Keratinocyte (primary cell): ENCODE measurements at places on chromosomes 2 and 18.

DNA sequence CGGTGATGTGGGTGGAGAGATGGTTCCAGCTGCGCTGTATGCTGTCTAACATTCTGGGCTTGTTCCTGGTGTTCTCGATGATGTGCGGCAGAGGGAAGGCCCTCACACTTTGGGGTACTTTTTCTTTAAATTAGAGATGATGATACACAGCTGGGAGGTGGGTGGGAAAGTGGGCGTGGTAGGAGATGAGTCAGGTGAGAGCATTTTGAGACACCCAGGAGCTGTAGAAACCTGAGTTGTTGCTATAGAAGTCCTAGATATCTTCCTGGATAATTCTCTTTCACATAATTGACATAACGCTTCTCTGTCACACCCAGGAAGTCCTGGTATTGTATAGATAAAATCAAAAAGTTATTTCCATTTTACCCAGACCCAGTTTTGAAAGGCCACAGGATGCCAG is 103.8 kb upstream of the ALKAL2 start:
- no peak for DNase-seq

- no peak for DNase-seq
Observed at GRCh38 chr2:3176071-3176868, 201.3 kb downstream of the EIPR1 start.

GRCh38 chr2:100988630-100989417 is 13.3 kb upstream of the RPL31 start:
- DNase-seq: no peak

DNA sequence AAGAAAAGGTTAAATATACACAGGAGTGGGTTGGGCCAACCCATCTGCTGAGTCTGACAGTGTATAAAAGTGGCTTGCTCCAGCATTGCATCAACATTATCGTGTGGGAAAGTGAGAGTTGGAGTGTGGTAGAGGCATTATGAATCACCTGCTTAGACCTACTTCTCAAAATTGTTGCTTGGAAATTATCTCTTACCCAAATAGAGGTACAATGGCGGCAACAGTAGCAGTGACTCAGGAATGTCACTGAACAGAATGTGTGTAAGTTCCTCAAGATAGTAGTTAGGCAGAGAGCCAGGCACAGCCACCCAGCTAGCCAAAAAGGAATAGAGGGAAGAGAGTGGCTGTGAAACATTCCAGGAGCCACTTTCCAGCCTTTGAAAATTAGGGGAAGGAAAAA is 616.0 kb downstream of the NUP35 start:
- DNase-seq: no peak

DNA sequence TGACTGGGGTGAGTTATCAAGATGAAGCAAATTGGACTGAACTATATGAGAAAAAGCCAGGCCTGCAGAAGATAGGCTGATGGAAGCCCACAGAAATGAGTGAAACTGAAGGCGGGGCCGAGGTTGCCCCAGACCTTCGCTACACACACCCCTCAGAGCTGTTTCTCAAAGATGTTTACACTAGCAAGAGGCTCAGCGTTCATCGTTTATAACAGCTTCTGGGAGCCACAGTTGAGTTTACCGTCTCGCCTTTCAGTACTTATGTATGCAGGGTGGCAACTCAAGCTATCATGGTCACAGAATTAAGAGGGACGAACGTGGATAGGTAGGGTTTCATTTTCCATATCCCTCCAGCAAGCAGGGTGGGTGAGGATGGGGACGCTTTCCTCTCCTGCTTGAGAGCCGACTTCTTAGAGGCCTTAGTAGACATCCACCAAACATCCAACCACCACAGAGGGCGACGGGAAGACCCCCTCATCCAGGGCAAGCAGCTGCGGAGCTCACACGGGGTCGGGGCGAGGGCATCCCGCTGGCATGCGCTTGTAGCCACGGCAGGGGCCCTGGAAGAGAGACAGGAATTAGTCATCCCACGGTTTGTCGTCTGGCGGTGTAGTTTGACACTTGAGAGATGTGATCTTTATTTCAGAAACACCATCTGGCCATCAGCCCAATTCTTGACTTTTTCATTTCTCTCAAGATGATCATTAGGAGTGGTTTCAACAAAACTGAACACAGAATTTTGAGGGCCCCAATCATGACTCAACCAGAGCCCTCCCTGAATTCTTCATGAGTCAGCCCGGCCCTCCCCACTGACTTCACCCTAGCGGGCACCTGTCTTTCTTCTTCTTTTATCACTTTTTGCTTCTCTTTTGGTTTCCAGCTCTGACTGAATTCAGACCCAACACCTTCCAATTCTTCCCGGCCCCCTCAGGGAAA is 109.1 kb upstream of the CTDP1 start:
- no peak for DNase-seq

GRCh38 chr2:6748406-6749067 is 117.2 kb downstream of the CMPK2 start:
- no peak for DNase-seq

DNA sequence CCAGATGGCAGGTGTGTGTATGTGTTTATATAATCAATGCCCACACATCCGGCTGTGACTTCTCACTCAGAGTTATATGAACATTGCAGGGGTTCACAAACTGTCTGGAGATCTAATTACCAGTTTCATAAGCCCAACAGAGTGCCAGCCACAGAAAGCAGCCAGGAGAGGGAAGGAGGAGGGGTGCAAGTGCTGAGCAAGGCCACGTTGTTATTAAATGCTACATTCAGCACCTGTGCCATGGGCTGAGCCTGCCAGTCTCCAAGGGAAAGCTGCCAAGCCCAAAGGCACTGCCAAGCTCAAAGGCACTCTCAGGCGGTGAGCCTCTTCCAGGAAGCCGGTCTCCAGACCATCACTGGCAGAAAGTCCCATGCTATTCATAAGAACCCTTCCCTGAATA is 17.4 kb downstream of the XDH start:
- DNase-seq: no peak

- no peak for DNase-seq
Observed at GRCh38 chr2:129281791-129282530, 697.5 kb upstream of the RAB6C start.

- no peak for DNase-seq
Observed at GRCh38 chr18:12361770-12362378, 15.2 kb downstream of the AFG3L2 start.

DNA sequence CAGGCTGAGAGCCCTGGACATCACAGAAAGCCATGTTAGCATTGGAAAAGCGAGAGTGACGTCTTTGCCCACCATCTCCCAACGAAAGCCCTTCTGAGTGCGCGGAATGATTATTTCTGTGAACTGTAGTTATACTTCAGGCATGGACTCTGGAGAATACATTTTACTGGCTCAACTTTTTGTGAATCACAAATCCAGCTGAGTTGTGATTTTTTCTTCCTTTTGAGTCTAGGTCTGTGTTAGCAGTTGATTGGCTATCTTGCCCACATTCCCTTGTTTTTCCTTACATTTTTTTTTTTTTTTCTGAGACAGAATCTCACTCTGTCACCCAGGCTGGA is 183.1 kb downstream of the INO80D start:
- no peak for DNase-seq

DNA sequence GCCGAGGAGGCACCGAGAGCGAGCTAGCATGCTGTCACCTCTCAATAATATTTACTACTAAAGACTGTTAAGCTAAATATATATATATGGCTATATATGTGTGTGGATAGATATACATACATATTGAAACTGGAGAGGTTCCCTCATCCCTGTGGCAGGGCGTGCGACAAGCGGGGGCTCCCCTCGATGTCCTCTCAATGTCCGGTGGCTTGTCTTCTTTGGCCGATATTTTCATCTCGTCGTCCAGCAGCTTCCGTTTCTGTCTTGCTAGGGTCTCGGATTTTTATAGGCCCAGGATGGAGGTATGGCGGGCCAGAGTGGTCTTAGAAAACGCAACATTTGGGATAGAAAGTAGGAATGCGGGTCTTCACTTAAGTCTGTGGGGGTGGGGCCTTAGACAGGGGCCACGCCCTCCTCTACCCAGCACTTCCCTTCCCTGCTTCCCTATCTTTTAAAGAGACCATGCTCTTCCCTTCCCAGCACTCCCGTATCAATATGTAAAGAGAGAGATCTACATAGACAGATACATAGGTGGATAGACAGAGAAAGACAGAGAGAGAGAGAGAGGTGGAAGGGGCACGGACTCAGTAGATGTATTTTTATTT is 866.8 kb downstream of the DSC3 start:
- DNase-seq: no peak

DNA sequence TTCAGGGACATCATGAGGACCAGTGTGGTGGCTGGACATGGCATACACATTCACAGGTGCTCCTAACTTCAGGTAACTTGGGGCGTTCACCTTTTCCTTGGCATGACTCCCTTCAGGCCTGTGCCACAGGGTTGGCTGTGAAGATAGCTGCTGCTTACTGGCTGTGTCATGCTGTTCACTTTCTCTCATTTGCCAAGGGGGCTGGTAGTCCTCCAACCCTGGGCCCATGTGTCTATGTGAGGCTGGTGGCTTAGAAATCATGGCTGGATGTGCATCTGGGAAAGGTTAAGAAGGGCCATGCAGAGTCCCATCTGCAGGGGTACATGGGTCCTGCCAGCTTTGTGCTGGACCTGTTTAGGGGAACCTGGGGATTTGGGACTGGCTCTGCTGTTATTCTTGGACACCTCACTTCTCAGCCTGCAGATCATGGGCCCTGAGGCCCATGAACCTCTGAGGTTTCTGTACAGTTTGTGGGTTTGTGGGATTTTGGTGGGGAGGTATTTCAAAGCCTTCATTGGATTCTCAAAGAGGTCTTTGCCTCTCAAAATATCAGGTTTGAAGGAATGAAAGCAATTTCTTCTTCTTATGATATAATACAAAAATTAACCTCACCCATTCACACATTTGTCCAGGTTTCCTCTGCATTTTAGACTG is 62.9 kb downstream of the FHOD3 start:
- no peak for DNase-seq

GRCh38 chr2:218822622-218823021 is 9.0 kb downstream of the PRKAG3 start:
- no peak for DNase-seq

DNA sequence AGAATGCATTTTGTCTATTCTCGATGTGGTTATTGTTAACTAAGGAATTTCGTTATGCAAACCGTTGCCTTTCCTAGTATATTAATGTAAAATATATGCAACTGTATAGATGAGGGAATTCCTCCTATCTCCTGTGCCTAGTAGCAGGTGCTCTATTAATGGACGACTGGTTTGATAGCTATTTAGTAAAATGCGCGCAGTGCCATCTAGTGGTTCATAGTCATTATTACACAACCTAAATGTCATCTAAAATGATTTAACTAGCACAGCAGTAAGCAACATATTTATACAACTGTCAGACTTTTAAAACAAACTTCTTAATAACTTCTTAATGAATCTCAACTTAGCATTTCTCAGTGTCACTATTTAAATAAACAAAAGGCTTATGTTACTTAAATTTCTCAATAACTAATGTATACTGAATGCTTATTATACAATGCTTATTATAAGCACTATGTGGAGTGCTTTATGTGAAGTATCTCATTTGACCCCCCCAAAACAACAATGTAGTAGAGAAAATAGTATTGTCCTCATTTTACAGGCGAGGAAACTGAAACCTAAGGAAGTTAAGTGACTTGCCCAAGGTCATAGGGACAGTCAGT is 77.9 kb downstream of the DTNA start:
- no peak for DNase-seq

DNA sequence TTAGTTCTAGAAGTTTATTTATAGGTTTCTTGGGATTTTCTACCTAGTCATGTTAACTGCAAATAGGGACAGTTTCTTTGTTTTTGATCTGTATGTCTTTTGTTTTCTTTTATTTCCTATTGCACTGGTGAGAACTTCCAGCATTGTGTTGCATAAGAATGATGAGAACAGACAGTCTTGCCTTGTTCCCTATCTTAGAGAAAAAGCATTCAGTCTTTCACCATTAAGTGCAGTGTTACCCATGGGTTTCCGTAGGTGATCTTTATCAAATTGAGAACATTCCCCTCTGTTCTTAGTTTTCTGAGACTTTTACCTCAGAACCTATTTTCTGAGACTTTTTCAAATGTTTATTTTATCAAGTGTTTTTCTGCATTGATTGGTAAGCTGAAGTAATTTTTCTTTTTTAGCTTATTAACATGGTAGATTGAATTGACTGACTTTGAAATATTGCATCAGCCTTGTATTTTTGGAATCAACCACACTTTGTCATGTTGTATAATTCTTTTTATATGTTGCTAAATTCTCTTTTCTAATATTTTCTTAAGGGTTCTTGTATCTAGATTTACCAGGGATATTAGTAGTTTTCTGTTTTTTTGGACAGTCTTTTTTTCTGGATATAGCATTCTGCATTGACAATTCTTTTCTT is 17.2 kb downstream of the MFSD6 start:
- DNase-seq: no peak

- DNase-seq: no peak
Observed at GRCh38 chr18:48727681-48728080, 188.8 kb downstream of the CTIF start.

DNA sequence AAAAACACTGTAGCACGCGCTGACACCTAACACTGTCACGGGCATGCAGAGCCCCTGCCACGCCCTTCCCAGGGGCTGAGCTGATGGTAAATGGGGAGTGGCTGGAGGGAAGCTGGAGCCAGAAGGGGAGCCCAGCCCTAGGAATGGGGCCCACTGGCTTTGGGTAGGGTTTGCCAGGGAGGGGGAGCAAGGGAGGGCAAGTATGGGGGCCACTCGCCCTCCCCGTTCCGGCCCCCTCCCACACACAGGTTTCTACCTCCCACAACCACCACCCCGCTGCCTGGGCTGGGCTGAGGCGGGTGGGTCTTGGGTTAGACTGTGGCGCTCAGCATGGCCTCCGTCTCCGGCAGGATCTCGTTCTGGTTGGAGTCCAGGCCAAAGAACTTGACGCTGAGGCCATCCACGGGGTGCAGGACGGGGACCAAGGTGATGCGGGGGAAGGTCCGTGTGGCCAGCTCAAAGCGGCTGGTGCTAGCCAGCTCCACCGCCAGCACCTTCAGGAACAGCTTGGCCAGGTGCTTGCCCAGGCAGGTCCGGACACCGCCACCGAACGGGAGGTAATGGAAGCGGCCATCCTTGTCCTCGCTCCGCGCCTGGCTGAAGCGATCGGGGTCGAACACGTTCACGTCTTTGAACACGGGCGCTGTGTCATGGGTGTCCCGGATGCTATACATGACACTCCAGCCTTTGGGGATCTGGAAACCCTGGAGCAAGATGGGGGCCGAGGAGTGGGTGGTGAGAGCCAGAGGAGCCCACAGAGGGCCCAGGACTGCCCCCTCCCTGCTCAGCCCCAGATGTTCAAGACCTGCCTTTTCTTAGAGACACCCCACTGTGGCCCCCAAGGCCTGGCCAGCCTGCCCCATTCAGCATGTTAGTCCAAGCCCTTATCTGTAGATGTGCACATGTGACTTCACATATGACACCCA is 15.5 kb downstream of the CYP26B1 start:
- no peak for DNase-seq

DNA sequence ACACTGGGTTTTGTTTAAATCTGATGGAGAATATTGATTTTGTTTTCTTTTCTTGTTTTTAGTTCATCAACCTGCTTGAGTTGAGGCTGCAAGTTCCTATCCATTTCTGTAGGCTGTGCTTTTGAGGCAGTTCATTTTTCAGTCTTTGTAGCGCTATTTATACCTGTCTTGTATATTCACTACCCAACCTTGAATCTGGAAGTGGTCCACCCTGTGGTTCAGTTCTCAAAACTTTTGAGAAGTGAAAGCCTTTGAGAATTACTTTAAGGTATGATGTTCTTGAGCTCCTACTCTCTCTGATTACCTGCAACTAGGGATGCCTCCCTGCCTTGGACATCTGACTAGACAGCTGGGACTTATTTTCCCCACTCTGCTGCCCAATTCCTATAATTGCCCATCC is 53.5 kb upstream of the KCNE4 start:
- DNase-seq: no peak

GRCh38 chr2:38474715-38475566 is 97.9 kb upstream of the ATL2 start:
- DNase-seq: no peak

- no peak for DNase-seq
Observed at GRCh38 chr2:237282568-237283128, 131.3 kb downstream of the COL6A3 start.
